Substantia nigra (tissue), 51 donors: ENCODE measurements at places on chromosomes 1 and 21.

GRCh38 chr1:30323841-30324240, 399.5 kb downstream of the MATN1 start:
- peak; percentile 37 for DNase-seq

GRCh38 chr1:108678706-108679105, 13.4 kb upstream of the PRPF38B start:
- DNase-seq: no peak

- no peak for DNase-seq
These were observed 562 bp downstream of the SYTL1 start for GRCh38 chr1:27342391-27342777.

DNA sequence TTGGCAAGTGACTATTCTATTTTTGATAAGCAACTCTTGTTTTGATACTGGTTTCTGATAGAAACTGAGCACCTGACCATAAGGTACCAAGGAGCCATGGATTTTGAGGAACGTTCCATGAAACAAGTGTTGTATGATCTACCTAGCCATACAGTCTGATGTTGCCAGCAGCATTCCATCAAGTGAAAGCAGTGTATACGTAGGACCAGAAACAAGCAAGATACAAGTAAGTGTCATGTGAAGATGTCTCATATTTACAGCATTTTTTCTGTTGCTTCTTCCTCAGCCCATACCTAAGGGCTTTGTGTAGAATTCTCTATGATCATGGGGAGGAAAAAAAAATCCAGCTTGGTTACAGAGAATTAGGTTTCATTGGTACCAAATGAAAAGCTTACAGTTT, 55.6 kb upstream of the RABGAP1L start:
- DNase-seq: no peak

GRCh38 chr1:150881331-150882070, 5.1 kb upstream of the ARNT start:
- no peak for DNase-seq

DNA sequence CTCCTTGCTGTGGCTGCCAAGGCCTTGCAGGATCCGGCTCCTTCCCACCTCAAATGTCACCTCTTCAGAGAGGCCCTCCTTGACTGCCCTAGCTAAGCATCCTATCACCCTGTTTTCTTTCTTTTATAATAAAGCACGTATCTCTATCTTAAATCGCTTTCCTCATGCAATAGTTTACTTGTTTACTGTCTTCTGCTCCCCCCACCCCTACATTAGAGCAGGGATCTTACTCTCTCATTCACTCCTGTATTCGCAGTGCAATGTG, 36.4 kb downstream of the MYOM3 start:
- DNase-seq: no peak

DNA sequence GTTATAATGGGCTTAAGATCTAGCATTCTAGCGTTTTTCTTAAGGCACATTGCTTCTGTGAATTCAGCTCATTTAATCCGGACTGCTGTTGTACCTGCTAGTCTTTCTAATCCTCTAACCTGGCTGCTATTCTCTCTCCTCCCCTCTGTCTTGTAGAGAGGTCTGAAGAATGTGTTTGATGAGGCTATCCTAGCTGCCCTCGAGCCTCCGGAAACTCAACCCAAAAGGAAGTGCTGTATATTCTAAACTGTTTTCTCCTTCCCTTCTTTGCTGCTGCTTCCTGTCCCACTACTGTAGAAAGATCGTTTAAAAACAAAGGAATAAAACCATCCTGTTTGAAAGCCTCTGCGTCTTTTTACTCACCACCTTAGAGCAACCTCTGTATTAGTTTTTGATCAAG, 37.3 kb downstream of the CDC42 start:
- DNase-seq: no peak

DNA sequence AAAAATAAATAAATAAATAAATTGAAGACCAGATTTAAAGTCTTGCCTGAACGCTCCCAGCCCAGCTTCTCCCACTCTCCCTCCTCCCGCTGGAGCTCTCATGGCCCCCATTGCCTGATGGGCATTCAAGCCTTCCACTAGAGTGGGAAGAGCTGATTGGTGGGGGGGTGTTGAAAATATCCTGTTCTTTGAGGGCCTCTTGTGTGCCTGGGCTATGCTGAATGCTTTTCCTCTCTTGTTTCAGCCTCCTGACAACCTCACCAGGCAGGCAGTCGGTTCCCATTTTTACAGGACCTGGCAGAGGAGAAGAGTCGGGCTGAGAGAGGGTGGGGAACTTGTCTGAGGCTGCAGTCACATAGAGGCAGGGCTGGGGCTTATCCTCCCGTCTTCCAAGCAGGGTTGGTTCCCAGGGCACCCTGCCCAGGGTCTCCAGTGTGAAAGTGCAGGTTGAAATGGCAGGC, 59.2 kb upstream of the SSBP3 start:
- DNase-seq: no peak

DNA sequence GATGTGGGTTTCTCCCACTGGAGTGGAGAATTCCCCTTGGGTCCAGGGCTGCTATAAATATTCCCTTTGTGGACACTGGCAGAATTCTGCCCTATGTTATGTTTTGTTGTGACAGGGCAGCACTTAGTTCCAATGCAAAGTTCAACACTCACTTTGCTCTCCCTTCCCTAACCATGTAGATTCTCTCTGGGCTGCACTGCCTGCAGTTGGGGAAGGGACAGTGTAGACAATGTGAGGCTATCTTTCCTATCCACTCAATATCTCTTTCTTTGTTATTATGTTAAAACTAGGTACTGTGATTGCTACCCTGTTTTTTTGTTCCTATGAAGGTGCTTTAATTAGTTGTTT, 19.6 kb downstream of the GPR88 start:
- no peak for DNase-seq

DNA sequence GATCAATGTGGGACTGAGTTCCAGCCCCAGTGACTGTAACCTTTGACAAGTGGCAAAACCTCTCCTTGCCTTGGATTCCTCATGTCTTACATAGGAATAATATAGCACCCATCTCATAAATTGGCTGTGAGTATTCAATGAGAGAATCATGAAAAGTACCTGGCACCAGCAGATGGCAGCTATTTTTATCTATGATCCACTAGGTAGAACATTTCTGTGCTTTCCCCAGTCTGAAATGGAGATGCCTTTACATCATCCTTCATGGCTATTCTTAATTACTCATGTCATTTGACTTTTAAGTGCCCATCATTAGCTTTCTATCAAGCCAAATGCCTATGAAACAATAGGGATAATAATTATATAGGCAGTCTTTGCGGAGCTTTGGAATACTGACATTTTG, 130.1 kb downstream of the TGFB2 start:
- DNase-seq: no peak

- DNase-seq: no peak
These were observed 929 bp upstream of the FOXJ3 start for GRCh38 chr1:42335809-42336518.

DNA sequence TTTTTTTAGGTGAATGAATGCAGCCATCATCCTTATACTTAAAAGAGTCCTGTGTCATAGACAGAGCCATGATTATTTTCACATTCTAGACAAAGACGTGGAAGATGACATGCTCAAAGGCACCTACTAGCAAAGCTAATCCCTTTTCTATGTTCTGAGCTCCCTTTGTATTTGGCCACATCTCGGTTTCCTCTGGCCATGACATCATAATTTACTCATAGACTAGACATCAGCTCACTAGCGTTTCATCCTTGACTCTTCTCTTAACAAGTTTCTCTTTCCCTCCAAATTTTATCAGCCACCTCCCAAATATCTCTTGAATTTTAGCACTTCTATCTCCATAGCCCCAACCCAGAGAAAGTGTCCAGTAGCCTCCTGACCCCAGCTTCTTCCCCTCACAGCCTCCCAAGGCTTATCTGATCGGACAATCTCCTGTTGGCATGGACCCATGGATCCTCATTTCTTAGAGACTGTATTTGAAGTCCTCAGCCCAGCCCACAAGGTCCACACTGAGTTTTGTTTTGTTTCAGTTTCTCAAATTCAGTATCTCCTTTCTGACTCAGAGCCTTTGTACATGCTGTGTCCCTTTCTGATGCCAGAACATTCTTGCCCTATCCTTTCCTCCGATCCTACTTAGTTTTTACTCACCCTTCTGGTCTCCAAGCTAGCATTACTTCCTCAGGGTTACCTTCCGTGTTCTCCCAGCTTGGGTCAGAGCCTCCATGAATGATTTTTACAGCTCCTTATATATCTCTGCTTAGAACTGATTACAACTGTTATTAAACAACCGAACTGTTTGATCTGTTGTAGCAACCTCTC, 33.0 kb upstream of the EPS8L3 start:
- no peak for DNase-seq

DNA sequence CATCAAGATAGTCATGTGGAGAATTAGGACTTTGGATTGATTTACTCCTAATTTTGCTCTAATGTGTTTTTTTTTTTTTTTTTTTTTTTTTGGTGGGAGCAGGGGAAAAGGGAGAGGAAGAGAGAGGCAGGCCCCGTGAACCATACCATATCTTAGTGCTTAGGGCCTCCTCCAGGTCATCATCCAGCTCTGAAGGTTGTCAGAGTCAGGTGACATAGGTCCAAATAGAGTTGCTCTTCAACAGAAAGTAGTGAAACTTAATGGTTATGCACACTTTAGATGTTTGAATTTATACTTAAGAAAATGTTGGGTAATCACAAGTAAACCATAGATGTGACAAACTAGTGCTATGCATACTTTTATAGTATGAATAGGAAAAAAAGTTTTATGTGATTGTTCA, 32.2 kb downstream of the CXADR start:
- DNase-seq: no peak

DNA sequence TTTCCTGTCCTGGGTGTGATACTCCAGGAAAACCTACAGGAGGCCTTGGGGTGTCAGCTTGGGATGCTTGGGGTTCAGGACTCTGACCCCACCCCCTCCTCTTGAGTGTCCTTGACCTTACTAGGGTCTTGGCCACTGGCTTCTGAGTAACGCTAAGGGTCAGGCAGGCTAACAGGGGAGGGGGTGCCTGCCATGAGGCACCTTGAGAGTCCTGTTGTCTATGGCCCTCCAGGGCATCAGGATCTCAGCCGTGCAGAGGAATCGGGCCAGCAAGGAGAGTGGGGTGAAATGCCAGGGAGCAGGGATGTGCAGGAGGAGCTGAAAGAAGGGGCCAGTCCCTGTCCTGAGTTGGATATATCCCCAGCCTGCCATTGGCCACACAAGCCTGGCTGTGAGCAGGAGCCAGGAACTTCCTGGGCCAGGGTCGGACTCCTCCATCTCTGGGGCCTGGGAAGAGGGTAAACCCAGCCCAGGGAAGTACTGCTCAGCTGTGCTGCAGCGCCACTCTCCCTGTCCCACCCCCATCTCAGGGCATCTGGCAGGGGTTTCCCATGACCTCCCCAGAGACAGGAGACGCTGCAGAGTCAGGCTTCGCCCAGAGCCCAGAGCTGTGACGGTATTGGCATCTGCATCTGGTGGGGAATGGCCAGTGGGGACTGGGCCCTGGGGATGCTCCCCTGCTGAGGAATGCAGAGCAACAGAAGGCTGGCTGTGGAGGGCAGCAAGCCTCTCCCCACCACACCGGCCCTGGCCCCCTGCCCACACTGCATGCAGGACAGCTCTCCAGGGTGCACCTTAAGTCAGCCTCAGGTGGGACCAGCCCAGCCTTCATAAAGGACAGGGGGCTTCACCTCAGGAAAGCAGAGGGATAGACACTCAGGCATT, 6.3 kb downstream of the KIF21B start:
- no peak for DNase-seq

DNA sequence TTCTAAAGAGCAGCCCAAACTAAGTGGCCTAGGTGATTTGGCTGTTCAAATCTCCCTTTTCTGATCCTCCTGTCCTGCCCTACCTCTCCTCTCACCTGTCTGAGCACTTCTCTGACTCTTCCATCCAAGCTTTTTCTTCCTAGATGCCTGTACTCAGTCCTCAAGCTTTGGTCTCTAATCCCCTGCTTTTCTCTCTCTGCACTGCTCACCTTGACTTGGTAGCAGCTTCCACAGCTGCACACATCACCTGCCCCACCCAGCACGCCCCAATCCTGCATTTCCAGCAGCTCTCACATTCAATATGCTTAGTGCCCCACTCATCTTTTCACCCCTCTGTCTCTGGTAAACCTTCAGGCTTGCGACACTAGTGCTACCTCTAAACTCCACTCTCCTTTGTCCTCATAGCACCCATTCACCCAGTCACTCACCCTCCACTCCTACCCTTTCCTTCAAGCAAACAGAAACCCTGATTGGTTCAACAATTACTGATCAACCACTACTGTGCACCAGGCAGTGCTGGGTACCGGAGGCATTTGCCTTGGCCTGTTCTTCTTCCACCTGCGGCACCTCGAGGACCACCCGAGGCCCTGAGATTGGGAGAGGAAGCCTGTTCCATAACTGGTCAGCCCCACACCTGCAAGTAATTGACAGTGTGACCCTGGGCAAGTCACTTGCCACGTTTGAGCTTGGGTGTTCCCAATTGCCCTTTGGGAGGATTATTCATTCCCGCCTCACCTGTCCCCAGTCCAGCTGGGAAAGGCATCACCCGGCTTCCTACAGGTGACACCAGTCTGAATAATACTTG, 136.1 kb upstream of the EDN2 start:
- no peak for DNase-seq

DNA sequence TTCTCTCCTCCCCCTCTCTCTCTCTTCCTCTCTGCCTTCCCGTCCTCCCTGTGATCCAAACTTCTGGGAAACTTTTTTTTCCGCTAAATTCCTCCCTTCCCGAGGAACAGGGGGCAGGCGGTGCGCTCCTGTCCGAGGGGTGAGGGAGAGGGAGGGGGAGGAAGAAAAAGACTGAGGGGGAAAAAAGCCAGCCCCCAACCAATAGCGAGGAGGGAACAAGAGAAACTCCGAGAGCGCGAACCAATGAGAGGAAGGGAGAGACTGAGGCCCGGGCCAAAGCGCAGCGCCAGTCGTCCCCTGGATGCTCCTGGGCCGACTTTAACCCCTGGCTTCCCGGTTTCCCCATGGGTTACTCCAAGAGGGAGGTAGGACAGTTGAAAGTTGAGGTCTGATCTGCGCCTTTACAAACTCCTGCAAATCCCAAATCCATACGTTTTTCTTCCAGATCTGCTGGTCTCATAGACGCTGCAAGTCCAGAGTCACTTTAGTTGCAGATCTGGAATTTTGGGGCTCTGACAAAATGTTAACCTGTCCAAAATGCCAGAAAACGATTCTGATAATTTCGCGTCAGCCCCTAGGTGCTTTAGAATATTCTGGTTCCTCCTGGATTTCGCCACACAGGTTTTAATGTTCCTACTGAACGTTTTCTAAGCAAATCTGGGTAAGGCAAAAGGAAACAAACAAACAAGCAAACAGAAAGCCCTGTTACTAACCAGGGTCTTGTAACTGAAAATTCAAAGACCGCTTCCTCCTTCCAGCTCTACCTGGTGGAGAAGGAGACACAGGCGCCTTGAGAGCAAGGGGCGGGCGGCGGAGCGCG, at the start of gene TBX15:
Gene TBX15 (minus strand): TSS at position 158 of the 820 bp plus-strand sequence. CDS start 548 bp downstream, outside the sequence.
- no peak for DNase-seq
